ENCODE measurements at places on chromosomes 16 and 17.

- DNase-seq = no peak
Observed at GRCh38 chr17:39965017-39965699, 2.4 kb downstream of the GSDMA start.

- peak; percentile 81 for DNase-seq
Observed at GRCh38 chr16:68005786-68006286, 6.6 kb upstream of the DPEP2 start.

DNA sequence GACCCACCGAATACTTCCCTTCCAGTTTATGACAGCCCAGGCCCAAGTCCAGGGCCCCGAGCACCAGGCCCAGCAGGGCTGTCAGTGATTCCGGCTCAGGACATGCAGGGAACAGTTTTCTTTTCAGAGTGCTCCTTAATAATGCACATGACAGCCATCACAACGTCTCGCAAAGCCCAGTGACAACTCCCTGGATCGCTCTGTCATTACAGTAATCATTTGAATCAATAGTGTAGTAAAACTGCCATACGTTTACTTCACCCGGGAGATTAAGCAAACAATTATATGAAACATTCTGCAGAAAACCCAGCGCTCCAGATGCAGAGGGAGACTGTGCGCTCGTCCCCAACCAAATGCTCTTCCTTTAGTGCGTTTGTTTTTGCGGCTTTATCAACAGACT is 162.6 kb upstream of the CDH13 start:
- DNase-seq = no peak

- DNase-seq = peak; percentile 62
Observed at GRCh38 chr17:48262982-48263730, 155.6 kb downstream of the SNX11 start.

- DNase-seq = no peak
Observed at GRCh38 chr17:67021196-67021595, 23.2 kb upstream of the CACNG1 start.

DNA sequence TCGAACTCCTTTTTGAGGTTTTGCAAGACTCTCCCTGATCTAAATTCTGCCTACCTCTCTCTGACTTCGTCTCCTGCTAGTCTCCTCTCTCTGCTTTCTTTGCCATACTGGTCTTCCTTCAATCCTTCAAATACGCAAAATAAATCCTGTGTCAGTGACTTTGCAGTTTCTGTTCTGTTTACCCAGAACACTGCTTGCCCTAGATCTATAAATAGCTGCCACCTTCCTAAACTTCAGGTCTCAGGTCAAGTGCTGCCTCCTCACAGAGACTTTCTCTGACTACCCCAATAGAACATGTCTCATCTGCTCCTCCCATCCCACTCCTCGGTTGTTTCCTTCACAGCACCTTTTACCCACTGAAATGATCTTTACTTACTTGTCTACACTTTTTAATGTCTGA is 78.9 kb downstream of the TRIM37 start:
- DNase-seq = no peak

DNA sequence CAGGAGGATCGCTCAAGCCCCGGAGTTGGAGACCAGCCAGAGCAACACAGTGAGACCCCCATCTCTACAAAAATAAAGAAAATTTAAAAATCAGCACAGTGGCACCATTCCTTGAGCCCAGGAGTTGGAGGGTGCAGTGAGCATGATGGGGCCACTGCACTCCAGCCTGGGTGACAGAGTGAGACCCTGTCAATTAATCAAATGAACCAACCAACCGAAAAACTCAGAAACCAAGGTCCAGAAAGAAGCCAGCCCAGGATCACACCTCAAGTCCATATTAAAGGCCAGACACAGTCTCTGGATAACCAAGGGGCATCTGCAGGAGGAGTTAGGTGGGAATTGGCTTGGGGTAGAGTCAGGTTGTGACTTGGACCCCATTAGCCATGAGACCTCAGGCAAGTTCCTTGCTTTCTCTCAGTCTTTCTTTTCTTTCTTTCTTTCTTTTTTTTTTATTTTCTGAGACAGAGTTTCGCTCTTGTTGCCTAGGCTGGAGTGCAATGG is 2.4 kb downstream of the HSD17B1 start:
- no peak for DNase-seq

GRCh38 chr16:10806698-10807097 is 11.9 kb downstream of the TVP23A start:
- no peak for DNase-seq

DNA sequence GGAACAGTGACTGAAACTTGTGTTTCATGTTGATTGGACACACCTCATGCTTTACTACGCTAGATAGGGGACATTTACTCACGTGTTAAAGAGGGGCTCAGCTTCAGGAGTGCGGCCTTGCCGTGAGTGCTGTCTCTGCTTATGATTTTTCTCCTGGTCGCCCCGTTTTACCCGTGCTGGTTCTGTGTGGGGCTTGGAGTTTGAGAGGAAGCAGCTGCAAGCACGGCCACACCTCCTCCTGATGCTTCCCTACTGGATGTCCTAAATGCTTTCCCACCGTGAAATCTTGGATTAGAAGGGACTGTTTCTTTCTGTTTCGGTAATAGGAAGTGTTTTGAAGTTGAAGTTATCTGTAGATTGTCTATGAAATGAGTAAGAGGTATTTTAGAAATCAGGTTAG is 54.0 kb upstream of the ZNF750 start:
- DNase-seq = no peak

DNA sequence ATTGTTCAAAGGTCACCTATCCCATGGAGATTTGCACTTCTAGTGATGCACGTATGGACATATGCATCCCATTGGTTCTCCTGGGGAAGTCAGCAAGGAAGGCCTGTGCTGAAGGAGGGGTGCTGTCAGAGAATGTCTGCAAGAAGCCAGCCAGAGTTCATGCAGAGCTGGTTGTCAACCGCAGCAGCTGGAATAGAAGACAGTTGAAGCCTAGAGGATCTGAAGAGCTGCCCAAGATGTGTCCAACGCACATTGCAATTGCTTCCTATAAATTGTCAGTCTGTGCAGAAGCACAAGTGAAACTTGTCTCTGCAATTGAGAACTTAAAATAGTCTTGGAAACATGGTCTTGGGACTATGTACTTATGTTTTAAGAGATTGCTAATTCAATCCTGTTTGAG is 82.1 kb upstream of the CNTNAP4 start:
- DNase-seq = no peak

GRCh38 chr16:12142157-12142556 is 165.6 kb downstream of the SNX29 start:
- DNase-seq = no peak

DNA sequence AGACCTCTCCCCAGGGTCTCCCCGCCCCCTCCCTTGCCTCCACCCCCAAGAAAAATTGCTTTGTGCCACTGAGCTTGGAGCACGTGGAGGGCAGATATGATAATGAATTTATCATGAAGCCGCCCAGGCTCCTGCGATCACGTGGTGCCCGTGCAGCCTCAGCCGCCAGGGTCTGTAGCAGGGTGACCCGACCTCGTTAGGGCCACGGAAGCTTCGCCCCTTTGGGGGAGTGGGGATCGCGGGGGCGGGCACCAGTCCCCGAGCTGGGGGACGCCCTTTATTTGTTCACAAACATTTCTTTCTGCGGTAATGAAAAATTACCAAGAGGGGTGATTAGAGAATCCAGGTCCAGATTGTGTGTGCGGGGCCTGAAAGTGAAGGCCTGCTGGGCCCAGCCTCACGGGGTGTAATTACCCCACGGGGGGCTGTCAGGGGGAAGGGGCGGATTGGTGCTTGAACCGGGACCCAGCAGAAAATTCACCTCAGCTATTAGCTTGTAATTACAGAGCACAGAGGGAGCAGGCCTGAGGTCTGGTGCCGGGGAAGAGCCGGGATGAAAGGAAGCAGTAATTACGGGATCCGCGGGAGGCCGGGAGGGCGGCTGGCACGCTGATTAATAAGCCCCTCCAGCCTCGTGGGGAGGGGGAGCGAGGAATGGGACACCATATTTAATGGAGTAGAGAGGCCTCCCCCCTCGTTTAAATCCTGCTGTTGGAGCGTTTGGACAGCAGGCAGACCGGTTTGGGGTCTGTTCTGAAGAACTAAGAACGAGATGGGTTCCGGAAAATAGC is 13.3 kb downstream of the GSE1 start:
- DNase-seq = peak; percentile 65

- DNase-seq = peak; percentile 4
Observed at GRCh38 chr17:61000911-61001310, 323.3 kb downstream of the BCAS3 start.

GRCh38 chr17:80999536-81000333 is 8.1 kb downstream of the CHMP6 start:
- no peak for DNase-seq

GRCh38 chr17:53655591-53655990 is 167.1 kb upstream of the KIF2B start:
- DNase-seq = no peak

DNA sequence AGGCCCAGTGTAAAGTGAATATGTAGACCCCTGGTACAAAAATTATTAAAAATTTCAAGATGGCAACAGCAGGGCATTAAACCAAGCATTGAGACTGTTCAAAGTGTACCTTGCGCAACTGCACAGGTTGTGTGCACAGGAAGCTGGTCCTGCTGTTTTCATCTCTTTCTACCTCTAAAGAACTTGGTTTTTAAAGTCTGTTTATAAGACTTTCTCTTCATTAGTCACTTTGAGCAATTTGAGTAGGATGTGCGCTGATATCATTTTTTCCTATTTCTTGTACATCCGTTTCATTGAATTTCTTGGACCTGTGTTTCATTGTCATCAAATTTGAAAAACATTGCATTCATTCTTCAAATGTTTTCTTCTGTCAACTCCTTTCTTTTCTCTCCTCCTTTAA is 16.8 kb upstream of the PMP22 start:
- no peak for DNase-seq

- no peak for DNase-seq
Observed at GRCh38 chr17:38747463-38748148, 530 bp downstream of the PCGF2 start.

DNA sequence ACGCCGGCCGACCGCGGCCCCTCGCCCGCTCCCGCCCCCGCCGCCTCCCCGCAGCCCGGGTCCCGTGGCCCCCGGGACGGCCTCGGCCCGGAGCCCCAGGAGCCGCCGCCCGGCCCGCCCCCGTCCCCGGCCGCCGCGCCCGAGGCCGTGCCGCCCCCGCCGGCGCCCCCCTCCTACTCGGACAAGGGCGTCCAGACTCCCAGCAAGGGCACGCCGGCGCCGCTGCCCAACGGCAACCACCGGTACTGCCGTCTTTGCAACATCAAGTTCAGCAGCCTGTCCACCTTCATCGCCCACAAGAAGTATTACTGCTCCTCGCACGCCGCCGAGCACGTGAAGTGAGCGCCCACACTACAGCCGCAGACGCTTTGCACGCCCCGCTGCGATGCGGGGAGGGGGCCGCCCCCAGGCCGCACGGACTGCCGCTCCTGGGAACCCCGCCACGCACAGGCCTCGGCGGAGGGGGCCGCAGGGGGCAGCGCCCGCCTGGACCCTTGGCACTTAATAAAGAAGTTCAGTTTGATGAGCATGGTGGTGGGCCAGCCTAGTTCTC is 35.5 kb upstream of the ZC3H18 start:
- peak; percentile 39 for DNase-seq

GRCh38 chr17:48960834-48961515 is 7.4 kb downstream of the GIP start:
- no peak for DNase-seq

DNA sequence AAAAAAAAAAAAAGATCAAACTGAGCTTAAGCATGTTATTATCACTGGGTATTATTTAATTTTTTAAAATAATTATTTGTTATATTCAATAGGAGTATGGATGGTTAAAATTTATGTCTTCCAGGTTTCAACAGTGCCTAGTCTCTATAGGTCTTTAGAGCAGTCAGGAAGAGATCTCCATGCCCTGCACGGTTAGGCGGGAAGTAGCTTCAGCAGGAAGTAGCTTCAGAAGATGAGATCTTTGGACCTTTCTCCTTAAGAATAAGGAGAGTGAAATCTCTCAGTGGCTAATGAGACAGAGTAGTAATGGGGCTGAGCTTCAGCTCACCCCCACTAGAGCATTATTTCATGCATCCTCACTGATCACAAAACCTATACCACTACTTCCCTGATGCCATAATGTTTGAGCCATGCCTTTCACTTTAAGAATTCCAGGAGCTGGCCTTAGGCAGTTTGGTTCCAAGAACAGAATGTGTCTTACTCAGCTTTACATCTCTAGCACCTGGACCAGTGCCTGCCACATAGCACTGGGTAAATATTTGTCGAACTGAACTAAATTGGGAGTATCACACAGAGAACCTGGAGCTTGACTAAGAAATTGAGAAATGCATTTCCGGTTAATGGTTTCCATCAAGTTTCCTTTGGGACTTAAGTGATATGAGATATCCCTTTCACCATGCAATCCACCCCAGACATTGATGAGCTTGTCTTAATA is 43.5 kb downstream of the SCPEP1 start:
- no peak for DNase-seq

DNA sequence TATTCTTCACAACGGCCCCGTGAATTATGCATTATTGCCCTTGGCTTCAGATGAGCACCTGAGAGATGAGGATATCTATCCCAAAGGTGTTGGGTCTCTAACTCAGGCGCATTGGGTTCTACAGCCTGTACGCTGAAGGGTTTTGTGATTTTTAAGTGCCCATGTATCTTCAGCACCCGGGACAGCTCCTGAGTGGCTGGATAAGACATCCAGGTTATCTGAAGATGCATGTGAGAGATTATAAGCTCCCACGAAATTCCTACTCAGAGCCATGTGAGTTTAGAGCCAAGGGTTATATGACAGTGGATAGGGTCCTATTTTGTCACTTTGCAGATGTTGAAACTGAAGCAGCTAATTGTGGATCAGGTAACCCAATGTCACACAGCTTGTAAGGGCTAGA is 612.3 kb upstream of the EEF2KMT start:
- peak; percentile 37 for DNase-seq

GRCh38 chr17:44121997-44122815 is 1.2 kb downstream of the HDAC5 start:
- no peak for DNase-seq

GRCh38 chr16:86707581-86707980 is 129.2 kb downstream of the FOXL1 start:
- DNase-seq = no peak

GRCh38 chr17:55290492-55291113 is 25.8 kb downstream of the HLF start:
- no peak for DNase-seq

DNA sequence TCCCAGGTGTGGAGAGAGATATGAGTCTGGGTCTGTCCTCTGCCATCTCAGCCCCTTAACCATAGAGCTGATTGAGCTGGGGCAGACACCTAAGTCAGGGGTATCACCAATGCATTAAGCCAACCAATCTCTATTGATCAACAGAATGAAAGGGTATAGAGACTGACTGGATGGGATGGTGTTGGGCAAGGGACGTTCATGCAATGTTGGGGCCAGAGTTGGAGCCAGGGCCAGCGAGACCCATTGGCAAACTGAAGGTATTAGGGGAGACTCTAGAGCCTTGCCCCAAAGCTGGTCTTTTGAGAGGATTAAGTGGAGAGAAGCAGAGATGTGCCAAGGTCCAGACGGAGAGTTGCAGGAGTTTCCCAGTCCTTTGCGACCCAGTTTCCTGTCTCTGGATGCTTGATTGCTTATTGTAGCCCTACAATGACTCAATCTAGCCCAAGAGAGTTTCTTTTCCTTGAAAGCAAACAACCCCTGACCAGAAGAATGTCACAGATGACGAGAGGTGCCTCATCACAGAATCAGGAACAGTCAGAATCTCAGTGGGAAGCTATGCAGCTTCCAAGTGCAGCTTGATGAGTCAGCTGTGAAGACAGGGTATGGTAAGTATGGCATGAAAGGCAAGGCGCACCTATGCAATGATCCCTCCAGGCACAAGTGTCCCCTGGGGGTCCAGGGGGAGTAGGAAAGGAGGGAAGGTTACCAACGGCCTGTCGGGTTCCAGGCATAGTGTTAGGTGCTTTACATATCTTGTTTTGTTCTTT is 137.2 kb downstream of the UTP18 start:
- no peak for DNase-seq

Measured in hematopoietic multipotent progenitor cell treated with erythropoietin and hydrocortisone succinate and interleukin-3 and kit ligand, for 6 days (in vitro differentiated cells).